Amniotic epithelial cell (primary cell): ENCODE measurements at places on chromosomes 2 and 18.

- peak; percentile 27 for DNase-seq
Observed at GRCh38 chr2:169480079-169480465, 778 bp downstream of the BBS5 start.

- peak; percentile 79 for DNase-seq
Observed at GRCh38 chr2:205768815-205769494, 86.7 kb downstream of the NRP2 start.

DNA sequence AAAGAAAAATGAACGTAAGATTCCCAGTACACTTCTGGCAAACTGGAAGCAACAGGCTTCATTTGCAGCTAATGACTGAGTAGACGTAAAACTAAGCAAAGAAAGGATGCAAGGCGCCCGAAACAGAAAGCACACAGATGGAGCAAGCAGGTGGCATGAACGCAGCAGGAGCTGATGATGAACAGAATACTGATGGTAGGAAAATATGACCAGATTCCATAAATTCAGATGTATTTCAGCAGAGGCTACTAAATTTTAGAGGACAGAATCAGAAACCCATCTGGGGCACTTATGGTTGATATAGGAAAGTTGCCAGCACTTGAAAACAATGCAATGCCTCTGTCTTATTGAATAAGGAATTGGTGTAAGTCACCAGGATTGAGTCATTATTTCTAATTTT, 658.7 kb upstream of the LINC00305 start:
- no peak for DNase-seq

GRCh38 chr18:65544701-65545100, 206.1 kb upstream of the CDH7 start:
- DNase-seq, result no peak

DNA sequence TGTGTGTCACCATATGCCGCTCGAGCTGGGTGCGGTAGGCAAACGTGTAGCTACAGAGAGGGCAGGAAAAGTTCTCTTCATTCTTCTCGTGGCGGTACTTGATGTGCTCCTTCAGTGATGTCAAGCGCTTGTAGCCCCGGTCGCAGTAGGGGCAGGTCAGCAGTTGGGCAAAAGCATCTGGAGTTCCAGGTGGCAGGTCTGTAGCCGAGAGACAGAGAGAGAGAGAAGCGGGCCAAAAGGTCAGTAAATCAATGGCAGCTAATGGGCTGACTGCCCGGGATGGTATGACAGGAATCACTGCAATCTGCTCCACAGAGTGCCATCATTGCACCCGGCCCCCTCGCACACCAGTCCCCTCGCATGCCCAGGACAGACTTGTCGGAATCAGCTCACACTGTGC, 116.0 kb downstream of the ZEB2 start:
- no peak for DNase-seq
